Activated CD8-positive, alpha-beta memory T cell treated with anti-CD3 and anti-CD28 coated beads, Interleukin-2, amount 50 U/mL, for 4 hours (primary cell): ENCODE measurements at places on chromosomes 3 and 15.

GRCh38 chr3:179933914-179934313, 102.8 kb downstream of the PEX5L start:
- no peak for DNase-seq

- no peak for DNase-seq
Observed at GRCh38 chr3:132161608-132162007, 126.8 kb upstream of the CPNE4 start.

DNA sequence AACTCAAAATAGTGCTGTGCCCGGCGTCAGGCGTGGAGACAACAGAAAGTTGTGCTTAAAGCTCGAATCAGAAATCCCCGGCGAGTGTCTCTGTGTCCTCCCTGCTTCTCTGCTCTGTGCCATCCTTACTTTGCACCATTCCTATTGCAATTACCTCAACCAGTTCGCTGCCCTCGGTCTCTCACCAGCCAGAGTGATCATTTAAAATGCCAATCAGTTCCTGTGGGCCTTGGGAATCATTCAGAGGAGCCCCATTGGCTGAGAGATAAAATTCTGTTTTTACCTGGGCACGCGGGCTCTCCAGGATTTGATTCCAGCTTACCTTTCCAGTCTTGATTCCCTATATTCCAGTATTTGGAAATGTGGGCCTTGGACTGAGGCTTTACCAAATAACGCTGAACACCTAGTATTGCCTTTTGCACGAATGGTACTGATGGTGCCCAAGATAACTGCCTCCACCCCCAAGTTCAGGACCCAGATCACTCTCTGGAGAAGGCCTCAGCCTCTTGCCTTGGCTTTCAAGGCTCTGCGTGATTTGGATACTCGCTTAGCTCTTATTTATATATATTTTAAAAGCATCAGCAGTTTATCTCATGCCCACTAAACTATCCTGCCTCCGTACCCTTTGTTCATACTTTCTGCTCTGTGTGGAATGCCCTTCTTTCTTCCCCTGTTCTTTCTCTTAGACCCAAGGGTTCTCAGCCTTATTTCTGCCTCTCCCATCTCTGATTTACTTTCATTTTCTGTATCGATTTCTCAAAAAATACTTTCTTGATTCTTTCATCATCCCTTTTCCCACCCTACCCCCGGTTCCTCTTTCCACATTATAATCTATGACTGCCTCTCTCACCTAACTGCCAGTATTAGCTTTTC, 863 bp downstream of the PSMA4 start:
- DNase-seq = no peak

- peak; percentile 16 for DNase-seq
Observed at GRCh38 chr15:98292442-98293240, 332.1 kb downstream of the ARRDC4 start.

- DNase-seq = no peak
Observed at GRCh38 chr15:85927931-85928537, 133.3 kb upstream of the KLHL25 start.

GRCh38 chr3:156551261-156551660, 3.7 kb downstream of the SSR3 start:
- no peak for DNase-seq

DNA sequence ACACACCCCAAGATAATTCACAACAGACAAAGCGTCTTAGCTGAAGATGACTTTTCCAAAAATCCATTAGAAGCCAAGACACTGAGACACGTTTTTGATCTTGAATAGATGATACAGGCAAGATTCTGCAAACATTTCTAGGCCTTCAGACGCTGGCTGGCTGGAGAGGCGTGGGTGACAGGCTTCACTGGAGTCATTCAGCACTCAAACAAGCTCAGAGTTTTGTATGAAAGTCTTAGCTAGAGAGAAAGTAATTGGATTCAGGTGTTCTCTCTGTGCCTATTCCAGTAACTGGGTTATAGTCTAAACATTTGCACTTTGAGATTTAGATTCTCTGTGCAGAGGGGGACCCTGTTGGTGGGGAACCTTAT, 147.7 kb upstream of the BHLHE40 start:
- no peak for DNase-seq

GRCh38 chr15:96672629-96673028, 342.1 kb downstream of the NR2F2 start:
- no peak for DNase-seq

DNA sequence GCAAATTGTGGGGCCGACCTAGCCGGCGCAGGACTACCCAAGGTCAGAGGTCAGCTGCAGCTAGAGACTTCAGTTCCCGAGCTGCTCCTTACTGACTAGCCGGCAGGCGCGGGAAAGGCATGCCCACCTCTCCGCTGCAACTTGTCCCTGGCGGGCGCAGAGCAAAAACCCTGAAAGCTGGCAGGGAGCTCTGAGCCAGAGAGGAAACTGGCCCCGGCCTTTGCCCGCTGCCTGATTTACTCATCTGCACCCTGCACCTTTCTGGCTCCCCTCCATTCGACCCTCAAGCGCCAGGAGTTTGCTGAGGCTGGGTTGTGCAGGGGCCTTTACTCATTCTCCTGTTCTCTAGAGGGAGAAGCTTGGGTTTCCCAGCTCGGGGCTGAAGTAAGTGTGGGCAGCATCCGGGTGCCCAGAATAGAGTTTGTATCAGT, 1.5 kb downstream of the ZIC4 start:
- no peak for DNase-seq

- no peak for DNase-seq
Observed at GRCh38 chr15:74788042-74788682, 6.3 kb downstream of the CSK start.

GRCh38 chr3:171348121-171348520, 112.1 kb downstream of the TNIK start:
- no peak for DNase-seq

GRCh38 chr3:31247850-31248562, 284.7 kb upstream of the STT3B start:
- no peak for DNase-seq

DNA sequence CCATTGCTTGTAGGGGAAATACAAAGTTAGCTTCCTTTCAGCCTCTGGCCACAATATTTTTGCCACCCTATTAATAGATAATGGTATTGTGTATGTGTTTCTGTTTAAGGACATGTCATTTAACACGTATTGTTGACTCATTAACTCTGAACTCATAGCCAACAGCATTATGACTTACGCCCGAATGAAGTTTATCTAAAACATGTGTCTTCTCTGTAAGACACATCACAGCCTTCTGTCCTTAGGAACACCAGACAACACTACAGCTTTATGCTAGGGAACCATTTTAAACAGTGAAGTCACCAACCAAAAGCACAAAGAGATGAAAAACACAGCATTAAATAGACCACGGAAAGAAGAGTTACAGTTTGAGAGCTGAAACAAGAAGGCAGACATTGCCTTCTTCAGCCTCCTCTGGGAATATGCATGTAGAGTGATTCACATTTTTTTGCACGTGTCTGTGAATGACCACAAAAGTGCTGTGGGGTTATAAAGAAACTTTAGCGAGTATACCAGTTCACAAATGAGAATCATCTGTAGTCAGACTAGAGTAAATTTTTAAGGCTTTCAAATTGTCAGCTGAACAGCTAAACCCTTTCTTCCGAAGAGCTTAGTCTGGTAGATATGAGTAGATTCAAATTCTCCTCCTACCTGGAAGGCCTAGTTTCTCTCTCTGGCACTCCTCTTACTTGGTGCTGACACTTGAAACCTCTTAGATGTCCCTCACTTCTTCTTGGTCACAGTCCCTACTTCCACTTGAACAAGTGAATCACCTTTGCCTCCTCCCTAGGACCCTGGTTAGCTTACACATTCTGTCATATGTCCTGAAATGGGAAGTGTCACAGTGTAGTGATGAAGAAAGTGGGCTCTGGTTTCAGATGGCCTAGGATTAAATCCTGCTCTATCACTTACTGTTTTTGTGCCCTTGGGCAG, 32.2 kb downstream of the MCTP2 start:
- DNase-seq = no peak

GRCh38 chr3:123261666-123262065, 59.9 kb downstream of the SEC22A start:
- DNase-seq = no peak

- DNase-seq = no peak
Observed at GRCh38 chr15:96276438-96277210, 53.9 kb upstream of the NR2F2 start.

DNA sequence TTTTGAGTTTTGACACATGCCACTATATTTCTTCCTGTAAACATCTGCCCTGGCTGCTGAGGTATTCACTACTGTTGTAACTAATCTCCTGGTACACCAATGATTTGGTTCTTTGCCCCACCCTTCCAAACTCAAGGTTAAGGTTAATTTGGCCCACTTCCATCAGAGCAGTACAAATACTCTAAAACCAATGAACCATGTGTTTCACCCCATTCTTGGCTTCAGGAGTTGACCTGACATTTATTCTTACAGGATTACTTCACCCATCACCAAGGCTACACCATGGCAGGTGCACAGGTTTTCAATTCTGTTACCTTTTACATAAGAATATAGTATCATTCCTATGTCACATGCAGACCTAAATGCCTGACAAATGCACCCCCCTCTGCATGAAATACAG, 1179.9 kb downstream of the ZPLD1 start:
- no peak for DNase-seq

- no peak for DNase-seq
Observed at GRCh38 chr3:30668051-30668609, 61.7 kb downstream of the TGFBR2 start.

DNA sequence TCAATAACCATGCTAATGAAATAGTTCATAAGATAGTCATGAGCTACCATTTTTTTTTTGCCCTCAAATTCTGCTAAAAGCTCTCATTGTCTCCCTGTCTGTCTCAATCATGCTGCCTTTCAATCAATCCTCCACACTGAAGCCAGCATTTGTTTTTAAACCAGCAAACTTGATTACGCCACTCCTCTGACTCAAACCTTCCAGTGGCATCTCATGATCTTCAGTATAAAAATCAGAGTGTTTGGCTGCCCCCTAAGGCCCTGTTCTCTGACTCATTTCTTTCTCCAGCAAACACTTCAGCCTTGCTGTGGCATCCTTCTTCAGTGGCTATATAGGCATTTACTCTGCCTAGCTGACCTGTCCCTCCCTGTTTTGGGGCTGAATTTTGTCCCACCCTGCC, 36.0 kb upstream of the EOMES start:
- DNase-seq = peak; percentile 18

- DNase-seq = no peak
Observed at GRCh38 chr3:195905970-195906864, 2.1 kb downstream of the TNK2 start.
